ENCODE measurements at places on chromosomes 12 and 14. TPM values are rescaled to one million over a fixed set of nuclear protein-coding genes. Genes with fewer than 3 reads are reported as not detected.

ADAM21 gene
- total RNA-seq = 0.43 TPM

RNU4-1 gene
- total RNA-seq = under 0.01 TPM

TOMM20L gene
- total RNA-seq = not detected

LMNTD1 gene
- total RNA-seq = not detected

SALL2 gene
- total RNA-seq = 3.9 TPM

TRPV4 gene
- 0.43 TPM for total RNA-seq

TNFAIP2 gene
- 122 TPM for total RNA-seq

VDR gene
- total RNA-seq = 8.2 TPM

FSCB gene
- under 0.01 TPM for total RNA-seq

CLEC2D gene
- 4.5 TPM for total RNA-seq

SLC25A47 gene
- not detected for total RNA-seq

DNA sequence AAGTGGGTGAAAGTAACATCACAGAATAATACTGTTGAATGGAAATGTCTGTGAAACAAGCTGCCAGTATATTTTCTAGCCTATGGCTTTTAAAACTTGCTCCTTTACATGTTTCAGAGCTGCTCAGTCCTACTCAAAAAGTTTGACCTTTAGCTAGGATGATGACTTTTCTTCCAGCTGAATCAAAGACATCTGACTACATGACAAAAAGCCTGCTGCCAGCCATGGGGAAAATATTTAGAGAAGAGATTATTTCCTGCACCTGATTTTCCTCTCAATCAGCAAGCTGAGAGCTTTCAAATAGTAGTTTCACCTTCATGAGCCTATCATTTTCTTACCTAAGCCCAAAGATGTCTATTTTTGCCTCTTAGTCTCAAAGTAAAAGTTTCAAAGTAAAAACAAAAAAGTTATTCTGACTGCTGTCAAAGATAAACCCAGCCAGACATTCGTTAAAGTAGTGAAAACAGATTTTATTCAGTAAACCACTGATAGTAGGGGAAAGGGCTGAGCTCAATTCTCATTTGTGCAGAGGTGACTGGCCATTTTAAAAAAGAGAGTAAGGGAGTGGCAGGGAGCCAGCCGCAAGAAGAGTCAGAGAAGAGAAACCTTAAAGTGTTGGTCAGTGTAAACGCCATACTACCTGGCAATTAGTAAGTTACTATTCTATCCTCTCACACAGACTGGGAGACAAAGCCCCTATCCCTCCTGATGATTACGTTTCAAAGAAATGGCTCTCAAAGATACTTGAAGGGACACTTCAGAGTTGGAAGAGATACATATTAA, 2.2 kb downstream of the ATP6V1D start:
- no peak for DNase-seq

- peak; percentile 52 for DNase-seq
Measured at GRCh38 chr12:88339254-88339949, 197.3 kb downstream of the TMTC3 start.

GRCh38 chr14:100688598-100689461, 37.9 kb upstream of the DLK1 start:
- peak; percentile 61 for DNase-seq

GRCh38 chr14:31530136-31530535, 31.1 kb upstream of the NUBPL start:
- peak; percentile 34 for DNase-seq

DNA sequence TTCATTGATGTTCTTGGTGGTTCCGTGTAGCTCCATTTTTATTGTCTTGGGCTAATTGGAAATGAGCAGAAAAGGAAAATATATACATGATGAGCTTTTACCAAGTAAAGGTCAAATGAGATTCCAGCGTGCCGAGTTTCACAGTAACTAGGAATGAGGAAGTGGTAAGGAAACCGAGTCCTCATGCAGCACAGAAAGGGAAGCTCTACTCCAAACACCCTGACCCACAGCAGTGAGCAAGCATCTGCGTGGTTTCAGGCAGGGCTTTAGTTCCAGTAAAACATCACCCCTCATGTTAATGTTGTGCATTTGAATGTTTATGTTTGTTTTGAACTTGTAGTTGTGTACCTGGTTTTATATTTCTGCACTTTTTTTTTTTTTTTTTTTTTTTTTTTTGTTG, 208.0 kb downstream of the SLC41A2 start:
- peak; percentile 73 for DNase-seq

- no peak for DNase-seq
Measured at GRCh38 chr12:11884116-11884515, 186.6 kb upstream of the BCL2L14 start.

GRCh38 chr12:127081058-127081457, 1185.9 kb upstream of the TMEM132C start:
- no peak for DNase-seq

- no peak for DNase-seq
Measured at GRCh38 chr14:105492031-105492970, 1.3 kb downstream of the TEDC1 start.

DNA sequence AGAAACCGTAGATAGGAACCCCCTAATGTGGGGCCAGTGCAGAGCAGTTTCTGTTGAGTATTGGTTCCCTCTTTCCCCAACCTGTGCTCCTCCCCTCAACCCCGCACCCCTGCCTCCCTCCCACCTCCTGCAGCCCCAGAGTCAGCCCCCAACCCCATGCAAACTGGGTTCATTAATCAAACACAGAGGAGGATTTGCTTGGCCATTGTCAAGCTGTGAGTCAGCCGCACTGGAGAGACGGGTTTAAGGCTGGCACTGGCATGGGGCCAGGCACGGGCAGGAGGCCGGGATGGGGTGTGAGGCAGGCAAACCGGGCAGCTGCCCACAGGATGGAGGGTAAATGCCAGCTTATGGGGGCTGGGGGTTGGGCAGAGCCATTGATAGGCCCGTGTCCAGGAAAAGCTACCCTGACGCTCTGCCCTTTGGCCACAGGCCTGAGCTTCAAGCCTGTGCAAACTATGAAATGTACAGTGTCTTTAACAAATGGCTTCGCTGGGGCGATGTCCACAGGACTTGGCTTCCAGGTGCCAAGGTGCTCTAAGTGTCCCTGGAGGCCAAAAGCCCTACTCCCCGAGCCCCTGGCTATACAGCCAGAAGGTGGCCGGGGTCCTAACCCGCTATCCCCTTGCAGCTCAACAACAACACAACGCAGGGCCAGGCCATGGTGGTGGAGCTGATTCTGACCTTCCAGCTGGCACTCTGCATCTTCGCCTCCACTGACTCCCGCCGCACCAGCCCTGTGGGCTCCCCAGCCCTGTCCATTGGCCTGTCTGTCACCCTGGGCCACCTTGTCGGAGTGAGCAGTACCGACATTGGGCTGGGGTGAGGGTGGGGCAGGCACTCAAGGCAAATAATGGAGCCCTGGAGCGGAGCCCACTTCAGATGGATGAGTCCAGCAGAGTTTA, 1.4 kb downstream of the AQP5 start:
- no peak for DNase-seq

DNA sequence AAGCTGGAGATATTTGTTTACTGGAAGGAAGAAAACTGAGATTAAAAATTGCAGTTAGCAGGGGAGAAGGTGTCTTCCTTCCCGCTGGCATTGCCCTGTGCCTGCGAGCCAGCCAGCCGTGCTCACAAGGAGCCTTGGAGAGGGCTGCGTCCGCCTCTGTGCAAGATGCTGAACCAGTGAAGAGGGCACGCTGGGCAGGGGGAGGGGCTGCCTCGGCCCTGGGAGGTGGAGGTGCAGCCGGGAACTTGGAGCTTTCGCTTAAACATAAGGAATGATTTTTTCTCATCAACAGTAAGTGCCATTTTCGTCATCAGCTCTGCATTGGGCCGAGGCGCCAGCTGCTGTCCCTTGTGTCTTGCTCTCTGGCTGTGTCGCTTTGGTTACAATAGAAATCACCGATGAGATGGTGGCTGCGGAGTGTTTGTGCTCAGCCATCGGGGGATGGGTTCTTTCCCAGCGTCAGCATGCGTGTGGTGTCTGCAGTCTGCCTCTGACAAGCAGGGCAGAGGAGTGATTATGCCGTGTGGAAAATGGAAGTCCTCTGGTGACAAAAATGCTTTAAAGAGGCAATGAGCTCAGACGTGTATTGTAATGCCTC, 97.3 kb downstream of the ESR2 start:
- peak; percentile 53 for DNase-seq

GRCh38 chr14:73816393-73816816, 35.2 kb upstream of the PTGR2 start:
- DNase-seq = peak; percentile 60

GRCh38 chr12:28355161-28355560, 164.9 kb downstream of the CCDC91 start:
- no peak for DNase-seq

- no peak for DNase-seq
Measured at GRCh38 chr12:133083345-133083744, 2.6 kb downstream of the ZNF140 start.

- no peak for DNase-seq
Measured at GRCh38 chr14:76920331-76921087, 94.3 kb downstream of the LRRC74A start.

GRCh38 chr14:96622926-96623325, 120.7 kb downstream of the PAPOLA start:
- no peak for DNase-seq

GRCh38 chr12:41466802-41467201, 278.7 kb downstream of the PDZRN4 start:
- DNase-seq = no peak

DNA sequence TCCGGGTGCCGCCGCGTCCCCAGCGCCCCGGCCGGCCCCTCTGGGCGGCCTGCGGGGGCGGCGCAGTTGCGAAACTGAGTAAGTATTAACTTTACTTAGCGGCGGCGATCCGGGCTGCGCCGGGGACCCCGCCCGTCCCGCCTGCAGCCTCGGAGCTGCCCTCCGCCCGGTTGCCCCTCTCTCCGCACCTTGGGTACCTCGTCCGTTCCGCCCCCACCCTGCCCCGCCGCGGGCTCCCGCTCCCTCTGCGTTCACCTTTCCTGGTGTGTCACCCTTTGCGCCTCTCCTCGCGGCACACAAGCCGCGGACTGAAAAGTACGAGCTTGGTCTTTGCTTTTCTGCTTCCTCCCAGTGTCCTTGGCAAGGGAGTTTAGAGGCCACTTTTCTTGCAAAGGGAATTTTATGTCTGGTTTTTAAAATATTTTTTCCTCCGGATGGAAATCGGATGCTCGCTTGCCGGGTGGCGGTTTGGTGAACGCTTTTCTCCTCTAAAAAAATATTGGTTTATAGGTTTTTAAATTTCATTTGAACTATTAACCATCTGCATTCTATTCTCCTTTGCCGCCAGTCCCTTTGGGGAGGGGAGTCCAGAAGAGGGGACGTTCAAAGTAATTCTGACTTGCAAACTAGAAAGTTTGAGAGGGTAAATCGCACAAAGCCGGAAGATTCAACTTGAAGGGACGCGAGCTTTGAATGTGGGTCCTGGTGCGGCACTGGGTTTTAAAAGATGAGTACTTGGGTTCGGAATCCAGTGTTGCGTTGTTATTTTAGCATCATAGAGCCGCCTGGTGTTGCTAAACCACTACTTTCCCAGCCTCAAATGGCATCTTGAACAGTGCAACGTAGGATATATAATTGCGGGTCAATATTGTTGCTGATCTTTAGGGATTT, 834 bp downstream of the RASSF8 start:
- peak; percentile 89 for DNase-seq

- DNase-seq = no peak
Measured at GRCh38 chr12:45350861-45351260, 135.0 kb downstream of the ANO6 start.

GRCh38 chr12:125797421-125798175, 732.4 kb downstream of the AACS start:
- peak; percentile 13 for DNase-seq

GRCh38 chr14:77142005-77142800, 612 bp upstream of the ZDHHC22 start:
- DNase-seq = no peak

DNA sequence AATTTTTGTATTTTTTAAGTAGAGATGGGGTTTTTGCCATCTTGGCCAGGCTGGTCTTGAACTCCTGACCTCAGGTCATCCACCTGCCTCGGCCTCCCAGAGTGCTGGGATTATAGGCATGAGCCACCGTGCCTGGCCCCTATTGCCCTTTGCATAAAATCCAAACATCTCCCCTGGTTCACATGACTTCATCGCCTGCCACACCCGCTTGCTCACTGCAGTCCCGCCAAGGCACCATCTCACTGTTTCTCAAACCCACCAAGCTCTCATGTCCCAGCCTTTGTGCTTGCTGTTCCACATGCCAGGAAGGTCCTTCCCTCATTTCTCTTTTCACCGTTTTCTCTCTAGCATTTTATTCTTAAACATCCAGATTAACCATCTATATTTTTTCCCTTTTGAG, 9.7 kb downstream of the RHOF start:
- DNase-seq = peak; percentile 31

DNA sequence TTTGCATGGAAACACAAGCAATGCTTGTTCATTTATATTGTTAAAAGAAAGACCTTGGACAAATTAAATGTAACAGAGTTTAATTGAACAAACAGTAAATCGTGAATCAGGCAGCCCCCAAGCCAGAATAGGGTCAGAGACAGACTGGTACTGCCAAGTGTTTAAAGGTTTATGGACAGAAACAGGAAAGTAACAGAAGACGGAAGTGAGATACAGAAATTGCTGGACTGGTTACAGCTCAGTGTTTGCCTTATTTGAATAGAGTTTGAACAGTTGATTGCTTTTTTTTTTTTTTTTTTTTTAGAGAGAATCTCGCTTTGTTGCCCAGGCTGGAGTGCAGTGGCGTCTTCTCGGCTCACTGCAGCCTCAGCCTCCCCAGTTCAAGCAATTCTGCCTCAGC, 50.3 kb downstream of the DAO start:
- DNase-seq = no peak

DNA sequence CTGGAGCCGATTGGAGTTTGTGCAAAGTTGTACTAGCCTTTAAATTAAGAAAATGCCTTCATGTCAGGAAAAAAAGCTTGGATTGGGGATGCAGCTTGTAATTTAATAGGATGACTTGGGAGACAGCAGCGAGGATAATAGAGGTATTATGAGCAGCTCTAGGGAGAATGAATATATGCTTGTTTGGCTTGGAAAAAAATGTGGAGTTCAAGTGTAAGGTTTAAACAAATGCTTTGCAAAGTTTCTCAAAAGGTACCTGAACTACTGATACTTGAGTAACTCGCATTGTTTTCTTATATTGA, 65.3 kb upstream of the RASSF3 start:
- no peak for DNase-seq

DNA sequence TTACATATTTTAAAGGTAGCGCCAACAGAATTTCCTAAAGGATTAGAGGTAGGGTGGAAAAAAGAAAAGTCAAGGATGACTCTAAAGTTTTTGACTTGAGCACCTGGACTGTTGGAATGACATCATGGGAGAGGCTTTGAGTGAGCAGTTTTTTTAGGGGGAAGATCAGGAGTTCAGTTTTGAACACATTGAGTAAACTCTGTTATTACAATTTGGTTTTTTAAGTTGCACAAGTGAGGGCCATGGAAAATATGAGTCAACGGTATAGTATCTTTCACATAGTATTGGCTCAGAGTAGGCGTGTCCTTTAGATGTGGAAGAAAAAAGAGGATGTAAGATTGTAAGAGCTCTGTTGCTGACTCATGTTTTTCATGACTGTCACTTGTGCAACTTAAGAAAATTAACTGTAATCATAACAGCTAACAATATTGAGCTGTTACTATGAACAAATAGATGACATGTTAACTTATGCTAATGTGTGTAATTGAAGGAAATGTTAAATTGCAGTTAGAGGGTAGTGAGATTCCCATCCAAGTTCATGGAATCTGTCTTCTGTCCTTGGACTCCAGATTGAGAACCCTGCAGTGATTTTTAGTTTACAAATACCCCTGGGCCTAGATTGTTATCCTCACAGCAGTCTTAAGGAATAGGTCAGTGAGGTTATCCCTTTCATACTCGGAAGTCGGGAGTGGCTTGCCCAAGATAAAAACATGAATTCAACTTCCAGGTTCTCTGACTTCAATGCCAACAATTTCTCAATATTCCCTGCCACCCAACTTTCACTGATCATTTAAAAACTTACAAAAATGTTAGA, 48.2 kb upstream of the ATP2B1 start:
- peak; percentile 99 for DNase-seq

GRCh38 chr14:22814941-22815713, at the start of gene SLC7A7:
Gene SLC7A7 (minus strand): TSS chr14:22815435. CDS start chr14:22813398, 2,037 bp downstream.
- DNase-seq = peak; percentile 84

All from fibroblast of villous mesenchyme (primary cell).